ENCODE measurements at places on chromosomes 11 and 22.
A peak's percentile ranks its signal among the peaks of the same experiment; 100 is the strongest.

DNA sequence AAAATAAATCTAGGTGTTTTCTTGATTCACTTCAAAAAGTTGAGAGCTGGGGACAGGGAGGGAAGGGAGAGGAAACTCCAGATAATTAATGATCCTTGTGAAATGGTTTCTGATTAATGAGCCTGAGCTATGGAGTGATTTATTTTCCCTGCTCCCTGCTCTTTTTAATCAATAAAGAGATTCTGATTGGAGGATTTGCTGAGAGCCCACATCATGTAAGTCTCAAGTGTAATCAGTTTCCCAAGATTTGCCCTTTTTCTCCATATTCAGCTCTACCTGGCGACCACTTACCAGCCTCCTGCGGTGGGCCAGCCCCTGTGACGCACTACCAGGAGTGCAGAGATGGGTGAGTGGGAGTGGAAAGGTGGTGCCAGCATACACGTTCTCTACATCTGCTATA, 114.0 kb downstream of the NAV2 start:
- H3K27me3 ChIP-seq: no peaks in the 10 kb centered on the region
- no peak for DNase-seq
- H3K36me3 ChIP-seq: no peaks in the 10 kb centered on the region
- H3K4me3 ChIP-seq: no peak overlapping the region
- H3K27ac ChIP-seq: no peak overlapping the region
- H3K4me1 ChIP-seq: no peaks in the 10 kb centered on the region

DNA sequence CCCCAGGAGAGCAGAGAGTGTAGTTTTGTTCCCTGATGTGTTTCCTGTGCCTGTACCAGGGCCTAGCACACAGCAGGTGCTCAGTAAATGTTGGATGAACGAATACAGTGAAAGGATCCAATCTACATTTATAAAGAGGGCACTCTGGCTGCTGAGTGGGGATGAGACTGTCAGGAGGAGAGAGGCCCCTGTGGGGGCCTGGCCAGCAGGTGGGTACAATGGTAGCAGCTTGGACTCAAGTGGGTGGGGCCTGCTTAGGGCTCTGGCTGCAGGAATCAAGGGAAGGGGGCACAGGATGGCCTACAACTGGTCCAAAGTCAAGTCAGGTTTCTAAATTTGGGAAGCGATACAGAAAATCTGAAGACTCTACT, 156.6 kb upstream of the GRK3 start:
- no peak overlapping the region for H3K4me3 ChIP-seq
- H3K27me3 ChIP-seq: no peaks in the 10 kb centered on the region
- no peaks in the 10 kb centered on the region for H3K36me3 ChIP-seq
- no peak for DNase-seq

DNA sequence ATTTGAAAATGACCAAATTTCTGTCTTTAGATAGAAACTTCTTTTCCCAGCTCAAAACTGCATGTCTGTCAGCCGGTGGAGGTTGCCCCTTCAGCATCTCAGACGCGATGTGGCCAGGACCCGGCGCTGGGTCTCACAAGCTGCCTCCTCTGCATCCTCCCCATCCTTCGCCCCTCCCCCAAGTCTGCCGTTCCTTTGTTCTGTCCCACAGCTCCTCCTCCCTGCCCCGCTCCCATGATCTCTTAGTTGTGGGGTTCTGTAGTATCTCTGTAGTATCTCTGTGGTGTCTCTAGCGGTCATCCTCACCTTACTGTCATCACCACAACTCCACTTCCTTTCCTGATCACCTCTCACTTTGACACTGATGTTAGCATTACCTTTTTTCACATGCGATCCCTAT, 49.9 kb downstream of the TRAF6 start:
- no peaks in the 10 kb centered on the region for H3K27me3 ChIP-seq
- no peaks in the 10 kb centered on the region for H3K36me3 ChIP-seq
- H3K4me3 ChIP-seq: no peak overlapping the region
- DNase-seq: no peak
- H3K4me1 ChIP-seq: no peaks in the 10 kb centered on the region

DNA sequence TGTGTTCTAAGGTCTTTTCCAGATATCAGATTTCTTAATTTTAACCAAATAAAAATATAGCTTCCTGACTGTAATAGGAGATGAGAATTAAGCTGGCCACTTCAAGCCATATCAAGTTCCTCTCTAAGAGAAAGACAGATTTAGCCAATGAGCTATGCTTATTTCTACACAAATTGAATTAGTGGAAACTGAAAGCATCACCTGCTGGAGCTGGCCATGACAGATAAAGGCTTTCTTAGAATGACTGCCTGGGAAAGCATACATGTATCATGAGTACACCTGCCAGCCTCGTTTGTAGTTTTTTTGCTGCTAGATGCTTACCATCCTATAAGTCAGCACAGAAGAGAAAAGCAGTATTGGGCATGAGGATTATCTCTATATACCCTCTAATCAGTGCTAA, 53.5 kb upstream of the DBX1 start:
- H3K36me3 ChIP-seq: no peaks in the 10 kb centered on the region
- no peaks in the 10 kb centered on the region for H3K27me3 ChIP-seq
- no peak overlapping the region for H3K4me3 ChIP-seq
- no peaks in the 10 kb centered on the region for H3K4me1 ChIP-seq
- DNase-seq: no peak

- H3K4me1 ChIP-seq: no peaks in the 10 kb centered on the region
- no peak within 1 kb of the TSS for H3K4me3 ChIP-seq
- no peaks in the 10 kb centered on the region for H3K27me3 ChIP-seq
- DNase-seq: peak; percentile 15
Observed at GRCh38 chr11:1157645-1158591, at the start of gene MUC5AC. Gene MUC5AC, plus strand, starts transcription at chr11:1157953. Its CDS starts 47 bp downstream, at chr11:1158000.

Measured in colonic mucosa (tissue), 4 donors.